ENCODE measurements at places on chromosomes 1 and 21.

DNA sequence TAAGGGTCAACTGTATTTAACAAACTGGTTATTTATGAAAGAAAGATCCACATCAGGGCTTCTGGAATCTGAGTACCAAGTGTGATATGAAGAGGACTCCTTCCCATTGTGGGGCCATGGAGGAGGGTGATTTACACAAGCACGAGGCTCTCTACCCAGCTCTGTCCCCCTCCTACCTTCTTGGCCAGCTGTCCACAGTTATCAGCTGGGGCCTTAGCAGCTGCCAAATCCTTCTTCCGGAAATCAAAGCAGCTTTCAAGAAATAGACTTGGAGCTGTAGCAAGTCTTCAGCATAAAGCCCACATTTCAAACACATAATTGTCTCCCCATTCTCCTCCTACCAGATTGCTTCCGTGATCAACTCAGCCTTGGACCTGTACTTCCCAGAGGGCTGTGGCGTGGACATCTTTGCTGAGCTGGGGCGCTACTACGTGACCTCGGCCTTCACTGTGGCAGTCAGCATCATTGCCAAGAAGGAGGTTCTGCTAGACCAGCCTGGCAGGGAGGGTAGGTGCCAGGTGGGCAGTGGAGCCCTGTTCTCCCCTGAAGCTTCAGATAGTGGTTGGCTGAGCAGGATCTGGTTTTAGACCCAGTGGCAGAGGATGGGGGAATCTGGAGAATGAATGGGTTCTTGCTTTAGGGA, 15.5 kb downstream of the AZIN2 start:
- DNase-seq, result no peak

- DNase-seq, result no peak
Measured at GRCh38 chr1:232566093-232566492, 63.8 kb downstream of the SIPA1L2 start.

DNA sequence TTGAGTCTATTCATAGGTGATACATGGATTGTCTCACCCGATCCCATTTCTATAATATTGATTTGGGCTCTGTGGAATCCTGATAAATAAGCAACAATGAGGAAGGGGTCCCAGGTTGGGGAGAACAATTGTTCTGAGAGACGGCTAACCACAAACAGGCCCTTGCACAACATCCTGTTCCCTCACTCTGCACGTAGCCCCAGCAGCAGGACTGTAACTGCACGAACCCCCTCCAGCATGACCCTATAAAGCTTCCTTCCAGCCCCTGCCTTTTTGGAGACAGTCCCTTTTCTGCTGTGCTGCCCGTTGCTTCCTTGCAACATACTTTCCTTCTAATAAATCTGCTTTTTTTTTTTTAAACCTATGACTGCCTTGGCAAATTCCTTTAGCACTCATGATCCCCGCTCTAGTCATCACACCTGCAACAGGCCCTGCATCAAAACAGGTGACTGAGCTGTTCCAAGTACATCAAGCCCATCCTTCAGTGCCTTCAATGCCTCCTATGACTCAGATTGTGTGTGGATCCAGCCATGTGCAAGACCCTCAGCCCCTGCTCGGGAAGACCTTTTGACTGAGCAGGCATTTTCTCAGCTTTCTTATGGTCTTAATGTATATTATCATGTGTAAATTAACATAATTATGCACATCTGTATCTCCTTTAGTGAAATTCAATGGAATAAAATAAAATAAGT, 63.7 kb upstream of the B3GALNT2 start:
- no peak for DNase-seq

DNA sequence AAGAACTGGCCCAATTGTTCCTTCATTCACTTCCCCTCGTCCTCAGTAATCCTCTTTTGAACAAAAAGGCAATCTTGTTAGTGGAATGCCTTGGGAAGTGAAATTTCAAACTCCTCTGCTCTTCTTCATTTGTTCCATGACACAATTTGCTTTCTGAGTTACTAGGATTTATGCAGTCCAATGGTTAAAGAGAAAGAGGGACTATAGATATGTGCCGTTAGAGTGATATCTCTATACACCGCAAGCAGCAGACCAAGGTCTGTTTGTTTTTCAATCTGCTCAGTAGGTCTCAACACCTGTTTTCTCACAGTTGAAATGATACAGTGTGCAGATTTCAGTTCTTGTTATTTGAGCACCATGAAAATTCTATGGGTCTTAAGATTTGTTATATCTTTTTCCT, 244.0 kb downstream of the DNM3 start:
- DNase-seq, result no peak

- DNase-seq, result no peak
Measured at GRCh38 chr1:225996946-225997545, 2.1 kb downstream of the SDE2 start.

DNA sequence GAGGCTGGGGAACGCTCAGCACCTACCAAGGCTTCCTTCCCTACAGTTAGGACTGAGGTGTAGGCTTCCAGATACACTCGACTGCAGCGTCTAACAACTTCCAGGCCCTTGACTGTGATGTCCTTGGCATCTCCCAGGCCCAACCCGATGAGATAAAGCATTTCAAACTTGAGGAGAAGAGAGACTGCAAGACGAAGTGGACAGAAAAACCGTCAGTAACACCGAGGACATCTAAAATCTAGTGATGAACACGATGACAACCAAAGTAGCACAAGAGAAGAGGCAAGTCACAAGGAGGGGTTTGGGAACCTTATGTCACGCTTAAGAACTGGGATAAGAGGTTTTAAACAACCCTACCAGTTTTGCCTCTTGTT, 314 bp downstream of the DPH5 start:
- no peak for DNase-seq

DNA sequence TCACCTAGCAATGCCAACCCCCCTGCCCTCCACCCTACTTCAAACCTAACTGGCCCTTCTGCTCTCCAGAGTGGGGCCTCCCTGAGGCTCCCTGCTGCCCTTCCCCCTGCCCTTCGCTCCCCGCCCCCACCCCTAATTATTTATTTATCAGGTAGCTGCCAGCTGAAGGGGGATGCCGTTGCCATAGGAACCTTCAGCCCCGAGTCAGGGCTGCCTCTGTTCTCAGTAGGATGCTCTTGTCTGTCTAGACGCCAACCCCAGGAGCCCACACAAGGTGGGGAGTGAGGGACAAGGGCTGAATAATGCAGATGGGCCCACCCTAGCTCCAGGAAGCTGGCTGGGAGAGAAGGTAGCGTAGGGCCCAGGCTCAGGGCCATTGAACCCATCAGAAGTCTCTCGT, 41.1 kb downstream of the NKAIN1 start:
- DNase-seq, result peak; percentile 39

- DNase-seq, result no peak
Measured at GRCh38 chr1:225872075-225872430, 10.1 kb downstream of the TMEM63A start.

GRCh38 chr1:62045574-62045973, 149.1 kb upstream of the L1TD1 start:
- peak; percentile 78 for DNase-seq

DNA sequence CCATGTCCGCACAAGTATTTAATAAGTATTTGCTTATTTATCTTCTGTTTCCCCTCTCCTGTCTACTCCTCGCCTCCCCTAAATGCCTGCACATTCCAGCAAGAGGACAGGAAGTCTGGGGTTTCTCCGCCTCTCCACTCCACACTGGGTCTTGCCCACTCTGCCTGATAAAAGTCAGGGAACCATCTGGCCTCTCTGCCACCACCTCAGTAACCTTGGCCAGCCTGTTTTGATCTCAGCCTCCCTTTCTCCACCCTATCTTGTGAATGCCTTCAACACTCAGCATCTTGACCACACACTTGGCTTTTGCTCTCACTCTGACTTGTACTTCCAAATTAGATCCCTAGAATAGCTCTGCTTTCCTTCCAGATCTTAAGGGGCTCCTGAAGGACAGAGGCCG, 165.3 kb upstream of the UBE2U start:
- no peak for DNase-seq

- no peak for DNase-seq
Measured at GRCh38 chr21:42777757-42778344, 101.5 kb downstream of the WDR4 start.

DNA sequence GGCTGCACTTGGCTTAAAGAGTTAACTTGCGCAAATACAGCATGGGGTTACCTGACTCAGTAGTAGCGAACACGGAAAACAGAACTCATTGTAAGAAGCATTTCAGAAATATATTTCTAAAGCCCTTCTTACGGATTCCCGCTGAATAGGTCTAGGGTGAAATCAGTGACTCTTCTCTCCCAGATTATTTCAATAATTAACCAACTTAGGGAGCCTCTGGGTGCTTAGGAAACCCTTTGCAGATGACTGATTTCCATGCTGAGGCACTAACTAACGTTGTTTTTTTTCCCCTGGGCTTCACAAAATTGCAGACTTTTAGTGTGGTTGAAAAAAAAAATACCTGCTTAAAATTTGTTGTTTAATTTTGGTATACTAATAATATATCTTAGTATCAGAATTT, 40.3 kb downstream of the BTG3 start:
- DNase-seq, result no peak

GRCh38 chr1:173714441-173714758, 381 bp upstream of the KLHL20 start:
- no peak for DNase-seq

GRCh38 chr1:169491845-169492281, 6.1 kb upstream of the SLC19A2 start:
- no peak for DNase-seq

GRCh38 chr1:1779691-1780597, 1.7 kb upstream of the NADK start:
- DNase-seq, result no peak

DNA sequence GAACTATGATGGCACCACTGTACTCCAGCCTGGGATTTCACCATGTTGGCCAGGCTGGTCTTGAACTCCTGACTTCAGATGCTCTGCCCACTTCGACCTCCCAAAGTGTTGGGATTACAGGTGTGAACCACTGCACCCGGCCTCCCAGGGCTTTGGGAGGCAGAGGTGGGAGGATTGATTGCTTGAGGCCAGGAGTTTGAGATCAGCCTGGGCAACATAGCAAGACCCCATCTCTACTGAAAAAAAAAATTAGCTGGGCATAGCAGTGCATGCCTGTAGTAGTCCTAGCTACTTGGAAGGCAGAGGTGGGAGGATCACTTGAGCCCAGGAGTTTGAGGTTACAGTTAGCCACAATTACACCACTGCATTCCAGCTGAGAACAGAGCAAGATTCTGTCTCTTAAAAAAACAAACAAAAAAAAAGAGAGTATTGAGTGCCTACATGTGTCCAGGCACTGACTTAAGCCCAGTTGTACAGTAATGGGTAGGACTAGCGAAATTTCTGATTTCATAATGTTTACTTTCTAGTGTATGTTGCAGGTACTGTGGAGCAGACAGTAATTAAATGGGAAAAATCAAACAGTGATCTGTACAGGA, 4.2 kb downstream of the MANEAL start:
- no peak for DNase-seq

GRCh38 chr1:13662493-13662892, 37.5 kb upstream of the PRDM2 start:
- peak; percentile 27 for DNase-seq
